ENCODE measurements at places on chromosomes 12 and 14.

DNA sequence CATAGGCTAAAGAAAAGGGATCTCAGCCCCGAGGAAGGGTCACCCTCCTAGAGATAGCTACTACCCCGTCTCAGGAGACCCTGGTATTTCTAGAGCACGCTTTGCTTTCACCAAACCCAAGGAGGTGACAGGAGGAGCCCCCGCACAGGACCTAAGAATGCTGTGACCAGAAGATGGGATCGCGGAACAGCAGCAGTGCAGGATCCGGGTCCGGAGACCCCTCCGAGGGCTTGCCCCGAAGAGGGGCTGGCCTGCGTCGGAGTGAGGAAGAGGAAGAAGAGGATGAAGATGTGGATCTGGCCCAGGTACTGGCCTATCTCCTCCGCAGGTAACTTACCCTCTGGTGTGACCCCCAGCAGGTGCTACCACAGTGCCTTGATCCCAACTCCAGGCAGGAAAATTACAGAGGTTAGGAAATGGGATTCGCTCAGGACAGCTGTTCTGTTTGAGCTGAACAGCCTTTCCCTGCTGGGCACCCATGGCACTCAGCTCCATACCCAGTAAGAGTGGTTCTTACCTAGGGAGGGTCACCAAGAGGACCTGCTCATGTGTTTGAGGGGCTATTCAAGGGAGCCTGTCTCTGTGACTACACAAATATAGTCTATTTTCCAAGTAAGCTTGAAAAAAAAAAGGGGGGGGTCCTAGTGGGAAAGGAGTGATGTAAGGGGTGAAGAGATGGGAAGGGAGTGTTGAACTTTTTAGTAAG, 826 bp upstream of the NRL start:
- no peak for DNase-seq

DNA sequence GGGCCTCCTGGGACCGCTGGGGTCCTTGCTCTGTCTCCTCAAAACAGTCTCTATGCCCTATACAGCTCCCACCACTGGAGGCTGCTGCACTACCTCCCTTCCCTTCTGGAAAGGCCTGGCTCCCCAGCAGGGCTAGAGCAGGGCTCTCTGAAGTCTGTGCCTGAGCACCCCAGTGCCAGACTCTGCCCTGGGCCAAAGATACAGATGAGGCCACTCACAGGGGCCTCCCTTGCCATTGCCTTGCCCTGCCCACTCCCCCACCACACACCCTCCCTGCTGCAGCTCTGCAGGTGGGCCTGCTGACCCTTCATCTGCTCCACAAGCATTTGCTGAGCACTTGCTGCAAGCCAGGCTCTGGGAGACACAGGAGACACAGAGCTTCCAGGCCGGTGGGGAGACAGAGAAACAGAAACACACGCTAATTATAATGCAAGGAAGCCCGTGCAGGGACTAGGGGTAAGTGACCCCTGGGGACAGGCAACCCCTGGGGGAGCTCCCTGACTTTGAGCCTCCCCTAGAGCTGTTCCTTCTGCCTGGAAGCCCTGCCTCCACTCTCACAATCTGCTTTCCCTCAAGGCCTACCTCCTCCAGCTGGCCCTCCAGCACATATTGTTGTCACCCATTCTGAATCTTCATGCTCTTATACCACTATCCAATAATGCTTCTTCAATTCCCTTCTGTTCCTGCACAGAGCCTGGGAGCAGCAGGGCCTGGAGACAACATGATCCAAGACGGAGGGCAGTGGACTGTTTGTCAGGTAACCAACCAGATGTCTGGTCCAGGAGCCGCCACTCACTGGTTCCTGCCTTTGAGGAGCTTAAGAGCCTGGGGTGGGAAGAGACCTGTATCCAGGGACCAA, 32.6 kb upstream of the PNMA1 start:
- no peak for DNase-seq

DNA sequence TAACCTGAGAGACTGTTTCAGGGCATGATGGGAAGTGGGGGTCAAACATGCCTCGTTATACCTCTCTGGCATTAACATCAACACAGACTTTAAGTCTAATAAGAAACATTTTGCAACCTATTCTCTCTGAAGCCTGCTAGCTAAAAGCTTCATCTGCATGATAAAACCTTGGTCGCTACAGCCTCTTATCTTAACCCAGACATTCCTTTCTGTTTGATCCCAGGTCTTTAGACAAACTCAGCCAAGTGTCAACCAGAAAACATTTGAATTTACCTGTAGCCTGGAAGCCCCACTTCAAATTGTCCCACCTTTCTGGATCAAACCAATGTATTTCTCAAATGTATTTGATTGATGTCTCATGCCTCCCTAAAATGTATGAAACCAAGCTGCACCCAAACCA, 9.1 kb downstream of the PPP2R3C start:
- DNase-seq: no peak

DNA sequence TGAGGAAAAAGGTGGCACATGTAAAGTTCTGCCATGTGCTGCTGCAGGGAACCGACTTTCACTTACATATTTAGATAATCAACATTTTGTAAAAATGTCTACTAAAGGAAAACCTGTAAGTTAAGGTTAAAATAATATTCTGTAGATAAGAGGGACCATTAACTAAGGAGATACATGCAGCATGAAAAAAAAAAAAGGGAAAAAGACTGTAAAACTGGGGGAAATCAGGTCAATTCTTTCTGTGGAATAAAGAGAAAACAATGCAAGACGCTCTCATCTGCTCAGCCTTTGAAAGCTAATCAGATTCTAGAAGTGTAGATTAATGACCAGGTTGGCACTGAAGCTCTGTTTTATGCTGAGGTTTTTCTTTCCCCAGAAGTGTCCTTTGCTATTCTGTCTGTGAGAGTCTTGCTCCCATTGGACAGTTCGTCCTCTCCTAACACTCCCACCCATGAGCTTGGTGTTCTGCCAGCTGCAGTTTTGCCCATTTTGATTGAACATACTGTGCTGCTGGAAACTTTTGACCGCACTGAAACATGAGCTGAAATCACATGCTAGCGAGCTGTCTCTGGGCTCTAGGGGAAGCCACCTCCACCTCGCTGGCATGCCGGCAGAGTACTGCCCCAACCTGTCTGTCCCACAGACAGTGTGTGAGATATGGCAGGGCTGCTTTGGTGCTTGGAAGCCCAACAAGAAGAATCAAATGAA, 39.7 kb downstream of the PPTC7 start:
- no peak for DNase-seq

GRCh38 chr12:3275171-3276041, 198.2 kb downstream of the TSPAN9 start:
- DNase-seq: no peak

GRCh38 chr14:86124328-86124727, 594.4 kb downstream of the FLRT2 start:
- DNase-seq: no peak

- DNase-seq: no peak
Observed at GRCh38 chr12:99332936-99333591, 314.5 kb upstream of the GARIN6 start.

- DNase-seq: no peak
Observed at GRCh38 chr12:120276734-120277133, 11.2 kb upstream of the PXN start.

- DNase-seq: no peak
Observed at GRCh38 chr14:87868920-87869319, 124.1 kb downstream of the GALC start.

DNA sequence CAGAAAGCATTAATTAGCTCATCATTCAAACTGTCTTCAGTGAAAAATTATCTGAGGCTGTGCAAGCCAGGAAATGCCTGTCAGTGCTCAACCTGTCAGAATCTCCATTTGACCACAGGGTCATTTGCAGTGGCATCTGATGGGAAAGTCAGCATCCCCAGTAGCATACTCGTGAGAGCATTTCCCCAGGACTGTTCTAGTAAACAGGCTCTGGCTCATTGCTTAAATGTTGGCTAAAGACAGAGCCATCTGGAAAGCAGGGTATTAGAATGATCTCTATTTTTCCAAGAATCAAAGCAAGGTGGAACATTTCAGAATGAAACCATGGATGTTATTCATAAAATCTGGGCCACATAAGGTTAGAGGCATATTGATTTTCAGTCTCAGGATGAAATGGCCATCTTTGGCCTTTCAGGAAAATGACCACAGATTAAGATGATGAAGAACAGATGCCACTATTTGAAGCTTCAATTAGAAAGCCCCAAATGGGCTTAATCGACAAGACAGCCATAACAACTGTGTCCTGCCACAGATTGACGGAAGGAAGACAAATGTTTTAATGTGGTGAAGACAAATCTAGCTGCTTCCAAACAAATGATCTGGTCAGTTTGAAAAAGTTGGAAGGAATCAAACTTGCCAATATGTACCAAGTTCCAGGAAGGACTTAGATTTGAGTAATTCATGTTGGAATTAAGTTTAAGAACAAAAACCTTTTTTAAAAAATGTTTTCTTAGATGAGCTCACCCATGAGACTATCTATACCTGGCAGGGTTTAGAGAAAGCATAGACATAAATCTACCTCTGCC, 94.0 kb upstream of the FAR2 start:
- no peak for DNase-seq

All from SW 1271 (cell line).